ENCODE measurements at places on chromosomes 2 and 18. TPM values are rescaled to one million over a fixed set of nuclear protein-coding genes. Genes with fewer than 3 reads are reported as not detected.

NYAP2 gene
- total RNA-seq, result not detected

CHRNA1 gene
- not detected for total RNA-seq

- DNase-seq, result no peak
Observed at GRCh38 chr2:108593547-108594098, 59.4 kb downstream of the LIMS1 start.

GRCh38 chr2:108958002-108958401 is 31.0 kb downstream of the EDAR start:
- no peak for DNase-seq

GRCh38 chr2:57981083-57981768 is 65.4 kb upstream of the VRK2 start:
- DNase-seq, result no peak

- no peak for DNase-seq
Observed at GRCh38 chr2:210617732-210618330, 61.4 kb downstream of the CPS1 start.
